Smooth muscle cell of bladder (primary cell): ENCODE measurements at places on chromosomes 3 and 15. TPM values are rescaled to one million over a fixed set of nuclear protein-coding genes. Genes with fewer than 3 reads are reported as not detected.

Gene ISL2
- total RNA-seq: 0.37 and 0.71 TPM in 2 replicates

Gene HRG
- total RNA-seq: under 0.01 TPM in 1 of 2 replicates, not detected in the other

Gene HYAL1
- total RNA-seq: 1.6 and 2.5 TPM in 2 replicates

Gene INO80
- total RNA-seq: 16.2 and 18.3 TPM in 2 replicates

Gene TUBGCP4
- 9.1 and 9.8 TPM in 2 replicates for total RNA-seq

Gene P2RY13
- not detected in 2 replicates for total RNA-seq

Gene PLXNA1
- total RNA-seq: 30.3 and 42.1 TPM in 2 replicates

Gene UMPS
- total RNA-seq: 20.8 and 26.8 TPM in 2 replicates
